ENCODE measurements at places on chromosomes 5 and 9.
A peak's percentile ranks its signal among the peaks of the same experiment; 100 is the strongest.

DNA sequence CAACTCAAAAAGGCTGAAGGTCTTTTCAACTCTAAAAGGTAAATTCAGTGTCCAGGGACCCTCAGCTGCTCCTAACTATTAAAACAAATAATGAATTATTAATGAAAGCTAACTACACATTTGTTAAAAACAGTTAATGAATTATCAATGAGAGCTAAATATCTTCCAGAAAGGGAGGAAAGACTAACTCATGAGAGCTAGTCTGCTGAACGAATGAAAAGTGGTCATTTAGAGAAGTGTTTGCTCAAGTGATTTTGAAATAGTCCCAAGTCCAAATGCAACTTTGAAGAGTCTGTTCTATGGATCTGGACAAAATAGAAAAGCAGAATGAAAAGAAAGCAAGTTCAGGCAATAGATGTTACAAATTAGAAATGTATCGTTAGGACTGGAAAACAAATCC lies 133.9 kb upstream of the SPEF2 start:
- no peak for DNase-seq

DNA sequence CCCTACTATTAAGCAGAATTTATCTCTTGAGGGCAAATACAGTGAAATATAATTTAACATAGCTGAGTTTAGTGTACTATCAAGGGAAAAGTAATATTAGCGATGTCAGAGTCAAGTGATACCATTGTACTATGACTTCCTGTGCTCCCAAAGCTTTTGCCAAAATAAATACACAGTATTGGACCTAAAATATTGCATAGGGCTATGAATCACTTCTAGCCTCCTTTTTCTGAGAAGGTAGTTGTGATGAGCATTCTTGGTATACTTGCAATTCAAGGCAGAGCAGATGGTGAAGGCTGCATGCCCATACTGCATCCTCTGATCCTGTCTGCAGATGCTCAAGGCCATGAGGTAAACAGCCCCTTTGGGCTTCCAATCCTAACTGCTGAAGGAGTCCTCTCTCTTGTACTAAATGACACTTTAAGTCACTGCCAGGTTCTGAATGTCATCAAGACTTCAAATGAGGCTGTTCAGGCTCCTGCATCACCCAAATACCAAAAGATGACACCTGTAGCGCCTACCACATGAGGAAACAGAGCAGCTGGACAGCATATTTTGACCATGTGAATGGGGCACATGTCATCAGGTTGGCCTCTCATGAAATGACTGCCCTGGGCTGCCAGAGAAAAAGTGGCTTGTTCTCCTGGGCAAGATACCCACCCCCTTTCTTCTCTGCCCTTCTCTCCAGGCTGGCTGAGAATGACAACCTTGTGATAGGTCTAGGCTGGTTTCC lies 29.7 kb upstream of the PPP2CA start:
- no peak for DNase-seq

DNA sequence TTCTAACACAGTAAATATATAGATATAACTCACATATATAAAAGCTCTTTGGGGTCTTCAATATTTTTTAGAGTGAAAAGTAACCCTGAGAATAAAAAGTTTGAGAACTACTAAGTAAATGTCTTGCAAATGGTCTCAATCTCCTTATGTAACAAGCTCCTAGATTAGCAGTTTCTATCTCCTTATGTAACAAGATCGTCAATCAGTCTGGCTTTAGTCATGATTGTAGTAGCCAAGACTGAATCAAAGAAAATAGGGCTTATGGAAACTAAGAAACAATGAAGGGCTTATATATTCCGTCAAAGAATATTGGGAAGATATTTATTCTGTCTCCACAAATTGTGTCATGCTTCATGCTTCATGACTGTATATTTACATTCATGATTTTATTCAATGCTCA lies 22.4 kb upstream of the FREM1 start:
- DNase-seq: no peak

DNA sequence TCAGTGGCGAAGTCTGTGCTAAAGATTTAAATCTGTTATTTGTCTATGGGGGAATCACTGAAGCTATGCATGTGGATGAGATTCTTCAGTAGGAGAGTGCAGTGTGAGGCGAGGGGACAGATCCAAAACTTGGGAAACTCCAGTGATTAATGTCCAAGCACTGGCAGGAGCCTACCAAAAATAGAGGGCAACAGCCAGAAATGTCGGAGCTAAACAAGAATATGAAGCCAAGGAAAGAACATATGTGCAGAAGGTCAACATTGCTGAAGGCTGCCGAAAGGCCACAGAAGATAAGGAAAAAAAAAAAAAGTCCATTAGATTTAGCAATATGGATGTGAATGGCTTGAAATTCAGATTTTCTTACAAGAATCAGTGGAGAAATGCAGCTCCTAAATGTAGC lies 61.8 kb downstream of the C6 start:
- DNase-seq: no peak

DNA sequence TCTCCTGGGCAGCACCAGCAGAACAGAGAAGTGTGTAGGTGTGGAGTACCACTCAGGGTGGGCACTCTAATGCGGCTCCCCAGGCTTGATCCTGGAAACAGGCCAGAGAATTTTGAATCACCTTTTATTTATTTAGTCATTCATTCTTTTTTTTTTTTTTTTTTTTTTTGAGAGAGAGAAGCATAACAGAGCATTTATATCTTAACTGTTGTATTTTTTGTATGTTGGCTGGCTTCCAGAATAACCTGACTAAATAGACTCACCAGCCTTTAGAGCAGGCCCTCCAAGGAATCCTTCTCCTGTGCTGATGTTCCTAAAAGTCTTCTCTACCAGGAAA lies 153.4 kb downstream of the PIK3R1 start:
- peak; percentile 15 for DNase-seq

DNA sequence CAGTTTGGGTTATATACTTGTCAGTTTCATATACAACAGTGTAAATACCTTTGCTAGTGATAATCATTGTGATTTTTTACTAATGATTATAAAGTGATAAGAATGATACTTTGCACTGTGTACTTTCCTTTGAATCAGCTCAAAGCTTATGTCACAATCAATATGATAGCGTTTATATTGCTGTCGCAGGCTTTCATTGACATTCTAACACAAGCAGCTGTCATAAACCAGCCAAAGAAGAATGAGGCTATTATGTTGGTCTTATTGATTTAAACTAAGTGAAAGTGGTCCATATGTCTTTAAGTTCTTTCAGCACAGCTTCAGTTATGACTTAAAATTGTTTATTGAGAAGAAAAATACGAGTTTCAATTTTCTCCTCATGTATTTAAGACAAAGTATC lies 272.7 kb upstream of the RGMB start:
- no peak for DNase-seq

DNA sequence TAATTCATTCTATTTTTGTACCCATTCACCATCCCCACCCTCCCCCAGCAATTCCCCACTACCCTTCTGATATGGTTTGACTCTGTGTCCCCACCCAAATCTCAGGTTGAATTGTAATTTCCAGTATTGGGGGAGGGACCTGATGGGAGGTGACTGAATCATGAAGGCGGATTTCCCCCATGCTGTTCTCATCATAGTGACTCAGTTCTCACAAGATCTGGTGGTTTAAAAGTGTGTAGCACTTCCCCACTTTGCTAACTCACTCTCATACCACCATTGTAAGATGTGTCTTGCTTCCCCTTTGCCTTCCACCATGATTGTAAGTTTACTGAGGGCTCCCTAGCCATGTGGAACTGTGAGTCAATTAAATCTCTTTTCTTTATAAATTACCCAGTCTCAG lies 25.9 kb upstream of the TESK1 start:
- DNase-seq: no peak
